H54 (cell line): ENCODE measurements at places on chromosomes 16 and 17.

- DNase-seq: no peak
Observed at GRCh38 chr17:7250695-7251627, 573 bp downstream of the CTDNEP1 start.

- no peak for DNase-seq
Observed at GRCh38 chr17:61310590-61310989, 89.1 kb upstream of the TBX2 start.

DNA sequence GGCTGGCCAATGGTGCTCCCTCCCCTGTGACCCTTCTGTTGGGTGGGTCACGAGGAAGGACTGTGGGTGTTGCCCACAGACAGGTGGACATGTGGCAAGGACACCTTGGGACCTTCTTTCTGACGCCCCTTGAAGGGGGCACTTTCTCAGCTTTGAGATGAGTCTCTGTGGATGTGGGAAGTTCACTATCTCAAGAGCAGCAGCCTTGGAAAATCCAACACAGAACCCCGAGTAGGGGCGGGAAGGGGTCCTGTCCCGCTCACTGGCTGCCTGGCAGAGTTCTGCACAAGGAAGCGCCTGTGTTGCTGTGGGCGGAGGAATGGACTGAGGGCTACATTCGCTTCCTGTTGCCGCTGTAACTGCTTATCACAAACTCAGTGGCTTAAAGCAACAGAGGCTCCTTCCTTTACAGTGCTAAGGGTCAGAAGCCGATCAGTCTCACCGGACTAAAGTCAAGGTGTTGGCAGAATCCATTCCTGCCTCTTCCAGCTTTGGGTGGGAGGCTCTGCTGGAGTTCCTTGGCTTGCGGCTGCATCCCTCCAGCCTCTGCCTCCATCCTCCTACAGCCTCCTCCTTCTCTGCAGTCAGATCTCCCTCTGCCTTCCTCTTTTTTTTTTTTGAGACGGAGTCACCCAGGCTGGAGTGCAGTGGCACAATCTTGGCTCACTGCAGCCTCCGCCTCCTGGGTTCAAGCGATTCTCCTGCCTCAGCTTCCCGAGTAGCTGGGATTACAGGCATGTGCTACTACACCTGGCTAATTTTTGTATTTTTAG is 305.2 kb downstream of the SEC14L1 start:
- DNase-seq: no peak

GRCh38 chr17:42233994-42234393 is 39.7 kb upstream of the GHDC start:
- DNase-seq: no peak

DNA sequence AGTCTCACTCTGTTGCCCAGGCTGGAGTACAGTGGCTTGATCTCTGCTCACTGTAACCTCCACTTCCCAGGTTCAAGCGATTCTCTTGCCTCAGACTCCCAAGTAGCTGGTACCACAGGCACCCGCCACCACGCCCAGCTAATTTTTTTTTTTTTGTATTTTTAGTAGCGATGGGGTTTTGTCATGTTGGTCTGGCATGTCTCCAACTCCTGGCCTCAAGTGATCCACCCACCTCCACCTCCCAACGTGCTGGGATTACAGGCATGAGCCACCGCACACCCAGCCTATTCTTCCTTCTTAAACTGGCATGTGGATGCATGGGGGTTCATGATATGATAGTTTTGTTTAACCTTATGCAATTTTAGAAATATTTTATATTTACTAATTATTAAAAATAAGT is 39.4 kb upstream of the VWA3A start:
- no peak for DNase-seq

GRCh38 chr17:51914577-51914976 is 243.9 kb downstream of the CA10 start:
- no peak for DNase-seq

DNA sequence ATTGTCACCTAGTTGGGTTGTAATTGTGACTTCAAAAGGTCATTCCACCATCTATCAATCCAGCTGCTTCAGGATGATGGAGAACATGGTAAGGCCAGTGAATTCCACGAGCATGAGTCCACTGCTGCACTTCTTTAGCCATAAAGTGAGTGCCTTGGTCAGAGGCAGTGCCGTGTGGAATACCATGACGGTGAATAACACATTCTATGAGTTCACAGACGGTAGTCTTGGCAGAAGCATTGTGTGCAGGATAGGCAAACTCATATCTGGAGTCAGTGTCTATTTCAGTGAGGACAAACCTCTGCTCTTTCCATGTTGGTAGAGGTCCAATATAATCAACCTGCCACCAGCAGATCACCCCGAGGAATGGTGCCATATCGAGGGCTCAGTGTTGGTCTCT is 650.9 kb downstream of the KCNJ2 start:
- DNase-seq: peak; percentile 1

DNA sequence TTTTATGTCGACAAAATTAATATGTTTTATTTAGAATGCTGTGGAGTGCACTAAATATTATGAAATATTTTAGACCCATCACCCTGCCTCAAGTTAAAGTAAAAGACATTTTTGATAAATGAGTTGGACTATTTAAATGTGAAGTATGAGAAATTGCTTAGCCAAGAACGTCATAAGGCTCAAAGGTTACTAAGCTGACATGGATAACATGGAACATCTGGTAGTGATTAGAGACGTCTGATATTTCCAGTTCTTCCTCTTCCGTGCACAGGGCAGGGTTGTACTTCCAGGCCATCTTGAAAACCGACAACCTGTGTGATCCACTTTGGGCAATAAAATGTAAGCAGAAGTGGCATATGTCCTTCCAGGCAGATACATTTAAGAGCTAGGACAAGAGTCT is 7.2 kb upstream of the CCL8 start:
- no peak for DNase-seq

DNA sequence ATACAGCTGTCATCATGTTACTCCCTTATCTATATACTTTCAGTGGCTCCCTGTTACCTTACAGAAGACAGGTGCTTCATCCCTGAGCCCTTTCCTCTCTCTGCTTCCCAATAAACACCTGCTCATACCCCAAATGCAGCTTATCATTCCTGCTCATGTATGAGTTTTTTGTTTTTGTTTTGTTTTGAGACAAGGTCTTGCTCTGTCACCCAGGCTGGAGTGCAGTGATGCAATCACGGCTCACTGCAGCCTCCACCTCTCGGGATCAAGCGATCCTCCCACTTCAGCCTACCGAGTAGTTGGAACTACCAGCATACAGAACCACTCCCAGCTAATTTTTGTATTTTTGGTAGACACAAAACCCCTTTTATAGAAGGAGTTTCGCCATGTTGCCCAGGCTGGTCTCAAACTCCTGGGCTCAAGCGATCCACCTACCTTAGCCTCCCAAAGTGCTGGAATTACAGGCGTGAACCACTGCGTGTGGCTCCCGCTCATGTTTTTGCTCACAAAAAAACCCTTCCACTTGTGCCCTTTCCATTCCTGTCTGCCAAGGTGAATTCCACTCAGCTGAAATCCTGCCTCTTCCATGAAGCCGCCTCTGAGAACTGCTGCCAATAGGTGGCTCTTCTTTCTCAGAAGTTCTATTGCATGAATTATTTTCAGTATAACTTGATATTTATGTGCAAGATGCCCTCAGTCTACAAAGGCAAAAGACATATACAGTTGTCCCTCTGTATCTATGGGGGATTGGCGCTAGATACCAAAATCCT is 7.9 kb upstream of the RNF157 start:
- DNase-seq: no peak

DNA sequence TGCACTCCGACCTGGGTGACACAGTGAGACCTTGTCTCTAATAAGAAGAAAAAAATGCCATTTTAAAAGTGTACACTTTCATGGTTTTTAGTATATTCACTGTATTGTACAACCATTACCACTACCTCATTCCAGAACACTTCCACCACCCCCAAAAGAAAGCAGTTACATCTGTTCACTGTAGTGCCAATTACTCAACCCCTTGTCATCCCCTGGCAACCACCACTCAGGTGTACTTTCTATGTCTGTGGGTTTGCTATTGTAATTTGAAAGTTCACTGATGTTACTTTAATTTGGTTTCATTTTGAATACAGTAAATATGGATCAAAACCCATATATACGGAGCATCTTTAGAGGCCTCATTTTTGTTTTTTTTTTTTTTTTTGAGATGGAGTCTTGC is 6.1 kb downstream of the ZG16 start:
- DNase-seq: no peak

- DNase-seq: no peak
Observed at GRCh38 chr17:49287481-49287880, 56.9 kb upstream of the PHOSPHO1 start.

DNA sequence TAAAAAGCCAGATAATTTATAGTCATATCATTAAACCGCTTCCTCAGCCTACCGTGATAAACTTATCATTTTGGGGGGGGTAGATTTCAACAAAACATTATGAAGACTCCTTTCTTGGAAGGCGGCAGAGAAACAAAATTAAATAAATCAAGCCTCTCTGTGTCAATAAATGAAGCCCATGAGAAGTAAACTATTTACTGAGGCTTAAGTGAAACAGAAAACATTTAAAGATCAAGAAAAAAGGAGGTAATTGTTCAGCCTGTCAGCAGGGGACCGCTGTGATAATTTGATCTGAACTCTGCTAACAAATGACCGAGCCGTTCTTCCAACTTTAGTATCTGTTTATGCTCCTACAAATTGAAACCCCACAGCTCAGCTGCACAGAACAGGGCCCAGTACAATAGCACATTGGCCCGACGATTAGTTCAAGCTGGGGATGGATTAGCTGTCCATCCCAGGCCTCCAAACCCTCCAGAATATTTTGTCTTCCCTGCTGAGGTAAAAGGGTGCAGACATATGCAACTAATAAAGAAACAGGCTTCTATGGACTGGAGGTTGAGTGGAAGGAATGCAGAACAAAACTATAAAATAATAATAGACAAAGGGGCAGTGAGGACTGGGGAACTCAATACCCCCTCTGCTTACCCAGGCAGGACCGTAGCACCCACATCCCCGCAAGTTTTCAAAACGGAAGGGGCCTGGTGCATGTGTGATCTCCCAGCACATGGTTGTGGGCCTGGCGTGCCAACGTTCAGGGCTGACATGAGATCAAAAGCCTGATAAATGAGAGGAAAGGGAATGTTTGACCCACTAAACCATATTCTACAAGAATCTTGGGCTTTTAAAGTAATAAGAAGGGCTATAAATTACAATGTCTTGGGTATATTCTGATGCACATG is 298.1 kb upstream of the IRX5 start:
- no peak for DNase-seq

DNA sequence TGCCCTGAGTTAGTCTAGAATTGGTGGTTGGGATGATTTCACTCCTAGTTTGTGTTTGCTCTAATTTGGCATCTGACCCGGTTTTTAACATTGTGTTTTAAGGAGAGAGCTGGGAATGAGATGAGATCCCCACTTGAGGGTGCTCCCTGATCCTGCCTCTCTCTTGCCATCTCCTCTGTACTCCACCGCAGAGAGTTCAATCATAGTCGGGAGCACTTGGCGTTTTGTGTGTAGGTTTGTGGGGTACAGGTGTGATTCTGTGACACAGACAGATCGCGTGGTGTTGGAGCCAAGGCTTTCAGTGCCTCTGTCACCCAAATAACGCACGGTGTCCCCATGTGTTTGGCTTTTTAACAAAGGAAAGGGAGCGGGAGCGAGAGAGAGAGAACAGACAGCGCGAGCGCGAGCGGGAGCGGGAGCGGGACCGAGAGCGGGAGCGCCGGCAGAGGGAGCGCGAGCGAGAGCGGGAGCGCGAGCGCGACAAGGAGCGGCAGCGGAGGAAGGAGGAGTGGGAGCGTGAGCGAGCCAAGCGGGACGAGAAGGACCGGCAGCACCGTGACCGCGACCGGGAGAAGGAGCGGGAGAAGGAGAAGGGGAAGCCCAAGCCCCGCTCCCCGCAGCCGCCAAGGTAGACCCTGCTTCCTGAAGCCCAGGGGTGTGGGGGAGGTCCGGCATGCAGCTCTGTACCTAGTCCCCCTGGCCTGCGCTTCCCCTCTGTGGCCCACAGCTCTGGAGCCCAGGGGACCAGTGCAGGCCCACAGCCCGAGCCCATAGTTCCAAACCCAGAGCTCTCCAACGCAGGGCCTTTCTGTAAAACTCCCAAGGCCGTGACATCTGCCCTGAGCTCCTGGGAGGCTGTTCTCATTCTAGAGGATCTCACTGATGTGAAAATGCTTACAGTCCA is 27.2 kb upstream of the IL17C start:
- DNase-seq: no peak

GRCh38 chr17:82021107-82021899 is 1.4 kb downstream of the CENPX start:
- peak; percentile 79 for DNase-seq

- DNase-seq: peak; percentile 77
Observed at GRCh38 chr17:29376667-29377270, 13.4 kb upstream of the TAOK1 start.

DNA sequence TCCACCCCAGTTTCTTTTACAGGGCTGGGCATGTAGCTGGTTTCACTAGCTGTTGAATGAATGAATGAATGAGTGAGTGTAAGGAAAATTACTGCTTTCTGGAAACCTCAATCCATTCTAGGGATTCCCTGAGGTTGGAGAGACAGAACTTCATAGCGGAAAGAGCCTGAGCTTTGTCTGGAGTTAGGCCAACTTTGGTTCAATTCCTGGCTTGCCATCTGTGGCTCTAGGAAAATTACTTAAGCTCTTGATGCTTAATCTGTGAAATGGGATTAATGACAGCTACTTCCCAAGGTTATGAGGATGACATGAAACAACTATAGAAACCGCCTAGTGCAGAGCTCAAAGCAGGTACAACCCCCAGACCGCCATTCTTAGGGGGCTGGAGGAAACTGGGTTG is 76.3 kb upstream of the AXIN2 start:
- no peak for DNase-seq

GRCh38 chr17:78434455-78435329 is 56.2 kb downstream of the PGS1 start:
- no peak for DNase-seq

DNA sequence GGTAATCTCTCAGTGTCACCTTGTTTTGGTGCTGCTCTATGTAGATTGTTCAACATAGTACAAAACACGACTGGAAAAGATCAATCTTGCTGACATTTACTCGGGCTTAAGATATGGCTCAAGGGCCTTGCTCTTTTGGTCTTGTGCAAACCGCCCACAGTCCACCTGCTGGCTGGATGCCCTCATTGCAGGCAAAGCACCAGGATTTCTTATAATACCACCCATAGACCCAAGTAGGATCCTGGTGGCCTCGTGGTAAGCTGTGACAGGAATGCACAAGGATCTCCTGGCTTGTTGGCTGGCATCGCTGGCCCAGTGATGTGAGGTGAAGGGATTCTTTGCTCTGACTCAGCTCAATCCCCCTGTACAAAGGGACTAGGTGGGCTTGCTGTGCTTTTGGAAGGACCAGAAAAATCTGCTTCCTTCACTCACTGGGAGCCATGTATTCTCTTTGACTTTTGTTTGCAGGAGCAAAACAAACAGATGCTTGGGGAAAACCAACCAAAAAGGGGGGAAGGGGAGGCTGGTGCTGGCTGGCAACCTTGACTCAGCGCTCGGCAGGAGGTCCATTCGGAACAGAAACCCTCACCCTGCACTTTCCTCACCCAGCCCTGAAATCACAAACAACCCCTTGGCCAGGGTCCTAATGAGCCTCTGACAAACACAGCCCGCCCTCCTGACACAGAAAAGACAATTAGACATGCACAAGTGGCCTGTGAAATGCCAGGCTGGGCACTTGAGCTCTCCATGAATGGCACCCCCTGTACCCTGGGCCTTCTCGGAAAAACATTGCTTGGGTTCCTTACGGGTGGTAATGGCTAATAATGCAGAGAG is 36.6 kb upstream of the MED9 start:
- peak; percentile 58 for DNase-seq
